NCI-H1417 treated with DMSO at 0.1 percent for 48 hours (cell line): ENCODE measurements at places on chromosomes 1 and 21.

GRCh38 chr21:34075760-34076660 is 2.6 kb downstream of the MRPS6 start:
- DNase-seq, result no peak

DNA sequence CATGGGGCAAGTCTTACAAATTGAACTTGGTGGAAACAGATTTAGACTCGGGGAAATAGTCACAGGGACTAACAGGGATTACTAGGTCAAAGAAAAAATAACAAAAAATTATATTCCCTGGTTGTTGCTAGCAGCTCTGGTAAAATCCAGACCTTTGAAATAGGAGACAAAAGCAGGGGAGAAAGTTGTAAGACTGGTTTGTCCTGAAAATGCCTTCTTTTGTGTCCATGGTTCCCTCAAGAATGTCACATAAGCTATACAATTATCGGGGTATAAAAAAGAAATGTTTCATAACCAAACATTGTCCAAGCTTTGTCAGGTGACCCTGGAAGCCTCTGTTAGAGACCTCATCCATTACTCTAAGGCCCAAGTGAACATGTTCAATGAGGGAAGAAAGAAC is 33.1 kb downstream of the KIAA0319L start:
- no peak for DNase-seq

GRCh38 chr1:77533660-77534305 is 148.7 kb downstream of the ZZZ3 start:
- no peak for DNase-seq

GRCh38 chr1:1308756-1309250 is 406 bp downstream of the PUSL1 start:
- DNase-seq, result no peak

GRCh38 chr21:34199121-34199910 is 125.9 kb downstream of the MRPS6 start:
- no peak for DNase-seq

DNA sequence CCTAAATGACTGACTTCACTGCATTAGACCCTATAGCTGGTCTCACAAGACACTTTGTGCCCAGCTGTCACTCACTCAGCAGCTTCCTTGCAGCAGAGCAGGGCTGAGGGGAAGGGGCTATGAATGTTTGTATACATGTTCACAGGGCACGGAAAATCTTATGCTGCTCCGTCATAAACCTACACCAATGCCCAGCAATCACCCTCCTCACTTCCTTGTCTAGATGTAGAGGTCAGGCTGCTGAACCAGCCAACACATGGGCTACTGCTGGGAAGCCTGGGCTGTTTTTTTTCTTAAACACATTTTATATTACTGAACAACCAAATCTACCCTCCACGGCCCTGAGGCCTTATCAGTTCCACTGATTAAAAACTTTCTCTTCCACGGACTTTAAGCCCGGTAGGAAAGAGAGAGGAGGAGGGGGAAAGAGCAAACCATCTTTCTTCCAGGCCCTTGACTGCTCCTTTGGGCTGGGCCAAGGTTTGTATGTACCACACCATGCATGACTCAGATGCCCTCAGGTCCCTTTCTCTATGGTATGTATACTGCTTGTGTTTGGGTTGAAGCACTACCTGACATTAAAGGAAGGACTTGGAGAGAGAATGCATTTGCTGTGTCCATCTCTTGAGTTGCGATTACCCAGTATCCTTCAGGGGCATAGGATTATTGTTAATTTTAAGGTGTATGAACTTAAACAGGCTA is 12.7 kb downstream of the MTFR1L start:
- no peak for DNase-seq

GRCh38 chr1:92994105-92994712 is 32.9 kb upstream of the DIPK1A start:
- peak; percentile 24 for DNase-seq

- no peak for DNase-seq
Observed at GRCh38 chr1:197062692-197063091, 4.4 kb downstream of the F13B start.

GRCh38 chr1:157226739-157227138 is 88.5 kb upstream of the ETV3 start:
- DNase-seq, result no peak

GRCh38 chr21:46215436-46216131 is 13.0 kb downstream of the LSS start:
- no peak for DNase-seq

DNA sequence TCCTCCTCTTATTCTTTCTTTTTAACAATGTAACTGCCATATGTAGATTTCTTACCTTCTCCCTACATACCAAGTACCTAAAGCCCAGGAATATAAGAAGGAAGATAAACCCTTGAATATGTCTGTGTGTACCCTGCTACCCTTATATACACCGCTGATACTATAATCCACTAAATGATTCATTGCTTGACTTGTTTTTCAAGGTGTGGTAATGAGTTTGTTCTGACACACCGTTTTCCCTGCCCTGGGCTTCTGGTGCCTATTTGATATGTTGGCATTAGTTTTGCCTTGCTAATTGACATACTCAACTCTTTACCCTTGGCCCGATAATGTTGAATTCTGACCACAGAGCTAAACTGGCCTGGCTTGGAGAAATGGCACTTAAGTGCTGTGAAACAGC is 64.3 kb downstream of the IL23R start:
- no peak for DNase-seq

- DNase-seq, result no peak
Observed at GRCh38 chr1:48674641-48675040, 102.0 kb downstream of the BEND5 start.

GRCh38 chr1:21898326-21899200 is 38.5 kb downstream of the HSPG2 start:
- no peak for DNase-seq

DNA sequence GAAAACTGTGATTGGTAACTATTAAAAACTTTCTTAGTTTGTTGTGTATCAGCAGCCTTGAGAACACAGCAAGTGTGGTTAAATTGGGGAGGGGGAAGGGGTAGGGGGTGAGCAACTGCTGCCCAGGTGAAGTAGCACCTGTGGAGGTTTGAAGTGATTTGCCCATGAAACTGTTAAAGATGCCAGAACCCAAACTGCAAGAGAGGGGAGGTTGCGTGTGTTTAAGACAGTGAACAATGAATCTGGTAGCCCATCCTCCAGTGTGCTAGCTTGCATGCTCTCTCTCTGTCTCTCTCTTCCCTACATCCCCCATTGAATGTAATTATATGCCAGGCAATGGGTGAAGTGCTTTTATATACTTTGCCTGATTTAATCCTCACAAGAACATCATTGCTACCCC is 154.7 kb downstream of the RUNX1 start:
- no peak for DNase-seq

GRCh38 chr1:204495078-204495753 is 611 bp upstream of the PIK3C2B start:
- DNase-seq, result no peak

GRCh38 chr1:56315293-56315942 is 263.9 kb downstream of the PLPP3 start:
- no peak for DNase-seq

DNA sequence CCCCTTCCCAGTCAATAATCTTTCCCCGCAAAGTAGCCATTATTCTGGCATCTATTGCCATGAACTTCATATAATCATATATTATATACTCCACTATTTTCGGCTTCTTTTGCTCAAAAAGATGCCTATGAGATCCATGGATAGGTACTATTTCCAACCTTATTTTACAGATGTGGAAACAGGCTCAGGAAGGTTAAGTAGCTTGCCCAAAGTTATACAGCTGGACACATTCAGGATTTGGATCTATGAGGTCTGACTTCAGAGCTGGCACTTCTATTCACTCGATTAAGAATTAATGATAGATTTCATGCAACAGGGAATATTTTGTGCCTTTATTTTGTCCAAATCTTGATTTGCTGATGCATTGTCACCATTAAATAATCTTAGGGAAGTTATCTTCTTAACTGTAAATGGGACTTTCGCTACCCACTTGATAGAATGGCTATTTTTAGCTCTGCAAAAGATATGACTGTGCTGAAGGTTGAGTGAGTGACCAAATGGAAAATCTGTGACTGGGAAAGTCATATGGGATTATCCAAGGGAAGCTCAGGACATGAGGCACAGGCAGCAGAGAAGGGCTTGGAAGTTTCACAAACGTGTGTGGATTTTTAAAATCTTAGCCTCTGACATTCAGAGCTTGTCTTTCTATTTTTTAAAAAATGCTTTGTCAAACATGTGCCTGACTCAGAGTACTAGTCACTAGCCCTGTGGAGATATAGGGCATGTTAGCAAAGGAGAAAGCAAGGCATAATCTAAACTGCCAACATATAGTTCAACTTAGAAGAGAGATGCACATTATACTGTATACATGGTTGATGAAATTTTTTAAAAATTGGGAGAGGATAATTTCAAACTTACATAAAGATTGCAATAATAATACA is 36.5 kb downstream of the GIPC2 start:
- DNase-seq, result no peak

DNA sequence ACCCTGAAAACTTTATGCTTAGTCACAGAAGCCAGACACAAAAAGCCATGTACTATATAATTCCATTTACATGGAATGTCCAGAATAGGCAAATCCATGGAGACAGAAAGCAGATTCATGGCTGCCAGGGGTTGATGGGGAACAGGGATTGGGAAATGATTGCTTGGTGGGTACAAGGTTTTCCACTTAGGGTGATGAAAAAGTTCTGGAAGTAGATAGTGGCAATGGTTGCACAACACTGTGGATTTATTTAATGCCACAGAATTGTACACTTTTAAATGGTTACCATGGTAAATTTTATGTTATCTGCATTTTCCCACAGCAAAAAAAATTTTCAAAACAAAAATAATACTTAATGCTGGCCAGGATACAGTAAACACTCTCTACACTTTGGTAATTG is 40.6 kb downstream of the ENAH start:
- DNase-seq, result no peak

DNA sequence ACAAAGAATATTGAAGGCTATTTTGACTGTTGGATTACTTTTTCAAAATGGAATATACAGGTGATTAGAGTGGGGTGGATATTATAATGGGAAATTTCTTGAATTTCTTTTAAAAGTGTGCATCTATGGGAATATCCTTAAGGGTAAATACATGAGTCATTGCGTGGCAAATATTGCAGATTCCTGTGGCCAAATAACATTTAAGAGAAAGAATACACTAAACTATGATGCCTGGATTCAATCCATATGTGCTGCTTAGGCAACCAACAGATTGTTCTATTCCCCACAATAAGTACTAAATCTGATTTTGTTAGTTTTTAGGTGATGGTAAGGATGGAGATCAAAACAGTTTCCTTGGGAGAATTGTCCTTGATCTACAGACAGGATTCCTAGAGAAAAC is 119.5 kb downstream of the HMCN1 start:
- no peak for DNase-seq

DNA sequence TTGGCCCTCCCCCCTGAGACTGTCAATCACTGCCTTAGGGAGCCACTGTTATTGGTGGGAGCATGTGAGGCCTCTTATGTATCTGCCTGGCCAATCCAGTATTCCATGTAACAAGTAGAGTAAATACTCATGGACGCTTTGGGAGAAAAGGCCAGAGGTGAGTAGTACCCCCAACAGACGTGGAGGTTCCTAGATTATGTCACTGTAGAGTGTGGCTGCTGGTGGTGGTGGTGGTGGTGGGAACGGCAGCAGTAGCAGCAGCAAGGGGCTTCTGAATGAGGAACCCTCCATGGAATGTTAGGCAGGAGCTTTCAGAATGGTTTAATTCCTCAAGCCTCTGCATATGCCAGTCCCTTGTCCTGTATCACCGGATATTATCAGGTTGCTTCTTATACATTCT is 118.5 kb downstream of the UCK2 start:
- no peak for DNase-seq

- no peak for DNase-seq
Observed at GRCh38 chr1:202304375-202304774, 37.4 kb downstream of the UBE2T start.

DNA sequence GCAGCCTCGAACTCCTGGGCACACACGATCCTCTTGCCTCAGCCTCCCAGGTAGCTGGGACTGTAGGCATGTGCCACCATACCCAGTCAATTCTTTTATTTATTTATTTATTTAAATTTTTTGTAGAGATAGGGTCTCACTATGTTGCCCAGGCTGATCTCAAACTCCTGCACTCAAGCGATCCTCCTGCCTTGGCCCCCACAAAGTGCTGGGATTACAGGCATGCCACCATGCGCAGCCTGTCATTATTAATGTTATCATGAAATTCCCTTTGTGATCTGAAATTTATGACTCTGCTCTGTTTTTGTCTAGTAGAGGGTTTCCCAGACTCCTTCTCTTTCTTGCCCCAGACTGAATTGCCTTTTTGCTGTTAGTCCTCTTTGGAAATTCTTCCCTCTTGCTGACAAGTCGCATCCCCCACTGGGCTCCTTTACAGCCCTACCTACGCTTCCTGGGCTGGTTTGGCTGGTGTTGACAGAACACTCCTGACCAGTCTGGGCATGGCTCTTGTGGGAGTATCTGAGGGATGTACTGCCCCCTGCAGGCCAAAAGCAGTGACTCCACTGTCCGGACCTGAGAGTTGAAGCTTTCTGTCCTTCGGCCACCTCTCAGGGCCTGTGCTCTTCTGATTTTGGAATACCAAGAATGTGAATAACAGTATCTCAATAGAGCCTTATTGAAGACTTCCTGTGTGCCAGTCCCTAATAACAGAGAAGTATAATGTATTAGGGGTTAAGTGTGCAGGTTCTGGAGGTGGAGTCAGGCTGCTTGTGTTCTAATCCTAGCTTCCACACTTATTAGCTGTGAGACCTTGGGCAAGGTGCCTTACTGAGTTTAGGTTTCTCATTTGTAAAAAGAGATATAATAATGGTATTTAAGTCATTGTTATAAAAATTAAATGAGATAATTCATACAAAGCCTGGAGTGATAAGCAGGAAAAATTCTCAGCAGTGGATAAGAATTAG is 28.2 kb downstream of the TCEANC2 start:
- DNase-seq, result no peak

DNA sequence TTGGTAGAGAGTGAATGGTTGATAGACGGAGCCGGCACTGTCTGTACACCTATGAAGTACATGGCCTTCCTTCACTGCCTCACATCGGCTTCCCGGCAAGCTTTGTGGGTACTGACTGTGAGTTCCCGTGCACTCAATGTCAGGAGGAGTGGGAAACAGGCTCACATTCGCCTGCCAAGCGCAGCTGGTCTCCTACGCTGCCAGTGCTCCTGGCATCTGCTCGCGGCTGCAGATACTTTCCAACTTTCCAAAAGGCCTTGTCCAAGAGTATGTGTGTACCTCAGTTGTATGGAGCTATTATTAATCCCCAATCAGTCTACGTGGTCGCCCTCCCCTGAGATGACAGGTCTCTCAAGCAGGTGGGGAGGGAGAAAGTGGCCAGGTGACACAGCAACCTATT is 180.8 kb downstream of the ZSCAN20 start:
- DNase-seq, result no peak

GRCh38 chr1:240122639-240123613 is 31.2 kb downstream of the FMN2 start:
- peak; percentile 92 for DNase-seq

DNA sequence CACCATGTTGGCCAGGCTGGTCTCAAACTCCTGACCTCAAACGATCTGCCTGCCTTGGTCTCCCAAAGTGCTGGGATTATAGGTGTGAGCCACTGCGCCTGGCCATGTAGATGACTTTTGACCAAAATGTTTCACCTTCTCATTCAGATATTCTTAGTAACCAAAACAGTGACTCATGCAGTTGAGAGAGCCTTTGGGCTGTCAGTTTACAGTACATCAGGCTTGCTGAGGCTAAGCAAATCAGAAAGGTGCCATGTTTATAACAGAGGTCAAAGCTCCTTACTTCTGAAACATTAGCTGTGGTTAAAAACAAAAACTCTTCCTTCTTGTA is 21.0 kb downstream of the CNIH4 start:
- no peak for DNase-seq

GRCh38 chr1:104991702-104992101 is 1242.0 kb downstream of the AMY1C start:
- DNase-seq, result peak; percentile 56
